Astrocyte of the spinal cord (primary cell): ENCODE measurements at places on chromosomes 11 and 22.

DNA sequence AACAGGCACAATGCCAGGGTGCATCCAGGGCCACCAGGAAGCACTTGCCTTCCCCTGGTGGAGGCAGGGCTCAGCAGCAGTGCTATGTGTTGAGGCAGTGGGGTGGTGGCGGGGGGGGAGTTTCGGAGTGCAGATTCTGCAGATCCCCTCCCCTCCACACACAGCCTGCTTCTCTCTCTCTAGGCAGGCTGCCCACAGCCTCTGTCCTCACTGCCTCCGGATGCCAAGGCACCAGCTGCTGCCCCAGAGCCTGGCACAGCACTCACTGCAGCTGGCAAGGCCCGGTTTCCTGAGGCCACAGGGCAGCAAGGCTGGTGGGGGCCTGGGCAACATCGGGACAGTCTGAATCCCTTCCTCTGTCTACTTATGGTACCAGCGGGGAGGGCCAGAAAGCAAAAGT is 35.8 kb downstream of the NRXN2 start:
- no peak for DNase-seq

DNA sequence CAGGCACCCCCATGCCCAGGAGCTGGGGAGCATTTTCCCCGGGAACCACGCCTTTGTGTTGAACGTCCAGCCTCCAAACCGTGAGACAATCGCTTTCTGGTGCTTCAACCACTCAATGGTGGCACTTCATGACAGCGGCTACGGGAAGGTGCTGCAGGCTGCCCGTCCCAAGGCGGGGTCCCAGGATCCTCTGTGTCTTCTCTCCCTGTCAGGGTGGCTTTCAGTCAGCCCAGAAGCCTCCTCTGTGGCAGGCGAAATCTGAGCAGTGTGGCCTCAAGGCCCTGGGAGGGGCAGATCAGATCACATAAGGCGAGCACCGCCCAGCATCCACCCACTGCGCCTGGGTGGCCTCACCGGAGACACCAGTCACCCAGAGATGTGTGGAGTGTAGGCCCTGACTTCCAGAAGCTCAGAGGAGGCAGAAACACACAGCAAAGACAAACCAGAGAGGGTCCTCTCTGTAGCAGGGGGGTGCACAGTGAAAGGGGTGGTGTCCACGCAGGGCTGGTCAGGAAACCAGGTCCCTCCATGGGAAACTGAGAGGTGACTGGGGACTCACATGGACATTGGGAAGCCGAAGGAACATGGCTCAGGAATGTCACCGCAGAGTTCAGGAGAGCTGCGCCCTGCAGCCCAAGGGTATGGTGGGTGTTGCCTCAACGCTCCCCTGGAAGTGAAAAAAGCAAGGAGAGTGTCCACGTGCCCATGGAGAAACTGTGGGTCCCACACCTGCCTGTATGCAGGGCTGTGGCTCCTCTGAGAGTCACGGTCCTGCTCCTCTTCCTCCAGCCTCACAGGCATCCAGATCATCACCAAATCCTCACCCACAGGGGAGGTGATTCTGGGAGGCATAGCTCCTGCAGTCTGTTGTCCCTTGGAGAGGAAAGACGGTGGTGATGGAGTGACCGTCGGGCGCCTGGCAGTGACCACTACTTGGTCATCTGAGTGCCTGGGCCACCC is 1420.7 kb downstream of the TBC1D22A start:
- no peak for DNase-seq

- DNase-seq = no peak
These were observed 78.8 kb upstream of the HORMAD2 start for GRCh38 chr22:30001459-30001858.

DNA sequence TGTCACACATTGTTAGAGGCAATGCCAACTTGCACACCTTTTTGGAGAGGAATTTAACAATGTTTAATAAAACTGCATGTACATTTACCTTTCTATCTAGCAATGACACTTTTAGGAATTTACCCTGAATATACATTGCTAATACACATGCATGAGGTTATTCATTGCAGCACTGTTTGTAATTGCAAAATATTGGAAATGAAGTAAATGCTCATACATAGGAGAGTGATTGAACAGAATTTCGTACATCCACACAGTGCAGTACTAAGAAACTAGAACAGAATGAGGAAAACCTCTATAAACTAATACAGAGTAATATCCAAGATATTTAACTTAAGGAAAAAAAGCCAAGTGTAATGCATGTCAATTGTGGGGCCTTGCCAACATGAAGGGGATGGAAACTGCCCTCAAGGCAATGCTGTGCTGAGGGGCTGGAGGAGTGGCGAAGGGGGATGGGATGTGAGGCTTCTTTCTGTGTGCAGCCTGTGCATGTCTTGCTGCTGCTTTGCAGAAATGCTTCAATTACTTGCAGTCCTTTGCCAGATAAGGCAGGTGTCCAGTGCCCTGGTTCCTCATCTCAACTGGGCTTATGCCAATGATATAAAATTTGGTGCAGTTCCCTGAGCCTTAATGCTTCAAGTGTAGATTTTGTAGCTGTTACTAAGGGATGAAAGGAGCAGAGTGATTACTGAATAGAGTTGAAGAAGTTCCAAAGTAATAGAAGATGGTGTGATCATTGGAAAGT is 96.1 kb downstream of the GRIA4 start:
- no peak for DNase-seq

DNA sequence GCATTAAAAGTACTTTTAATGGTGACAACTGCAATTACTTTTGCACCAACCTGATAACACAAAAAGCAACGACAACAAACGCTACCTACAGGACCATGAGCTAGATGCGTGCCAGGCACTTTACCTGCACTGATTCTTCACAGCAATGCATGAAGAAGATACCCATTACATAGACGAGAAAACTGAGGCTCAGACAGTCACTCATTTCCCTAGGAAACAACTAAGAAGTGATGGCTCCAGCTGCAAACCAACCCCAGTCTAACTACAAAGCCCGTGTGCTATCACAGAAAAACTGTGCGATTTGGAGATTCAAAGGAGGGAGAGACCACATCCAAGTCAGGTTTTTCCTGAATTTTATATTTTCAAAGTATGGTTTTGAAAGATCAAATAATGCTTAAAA is 80.1 kb upstream of the TP53I11 start:
- no peak for DNase-seq

DNA sequence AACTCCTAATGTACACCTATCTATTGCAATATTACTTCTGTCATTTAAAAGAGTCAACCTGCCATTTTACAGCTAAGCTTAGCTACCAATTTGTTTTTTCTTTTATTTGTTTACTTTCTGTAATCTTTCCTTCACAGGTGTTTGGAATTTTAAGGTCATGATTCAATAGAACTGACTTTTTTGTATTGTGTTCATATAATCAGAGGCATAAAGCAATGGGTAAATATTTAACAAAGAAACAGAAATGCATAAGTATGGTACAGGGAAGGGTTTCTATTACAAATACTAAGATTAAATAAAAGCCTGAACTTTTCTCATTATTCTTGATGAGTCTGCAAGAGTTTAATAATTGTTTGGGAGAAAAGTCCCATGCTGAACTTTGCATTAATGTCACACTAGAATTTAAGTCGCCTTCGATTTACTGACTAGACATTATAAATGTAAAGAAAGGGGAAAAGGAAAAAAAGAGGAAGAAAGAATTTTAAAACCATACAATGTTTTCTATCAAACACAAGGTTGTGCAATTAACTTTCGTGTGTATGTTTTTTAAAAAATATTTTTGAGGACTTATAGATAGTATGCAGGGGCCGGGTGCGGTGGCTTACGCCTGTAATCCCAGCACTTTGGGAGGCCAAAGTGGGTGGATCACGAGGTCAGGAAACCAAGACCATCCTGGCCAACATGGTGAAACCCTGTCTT is 35.0 kb upstream of the HIPK3 start:
- DNase-seq = no peak

GRCh38 chr11:111561306-111561705 is 20.8 kb downstream of the LAYN start:
- DNase-seq = no peak

- no peak for DNase-seq
These were observed 113.4 kb downstream of the GAB2 start for GRCh38 chr11:78304201-78304600.

GRCh38 chr22:48882636-48883200 is 945.0 kb downstream of the BRD1 start:
- DNase-seq = no peak

DNA sequence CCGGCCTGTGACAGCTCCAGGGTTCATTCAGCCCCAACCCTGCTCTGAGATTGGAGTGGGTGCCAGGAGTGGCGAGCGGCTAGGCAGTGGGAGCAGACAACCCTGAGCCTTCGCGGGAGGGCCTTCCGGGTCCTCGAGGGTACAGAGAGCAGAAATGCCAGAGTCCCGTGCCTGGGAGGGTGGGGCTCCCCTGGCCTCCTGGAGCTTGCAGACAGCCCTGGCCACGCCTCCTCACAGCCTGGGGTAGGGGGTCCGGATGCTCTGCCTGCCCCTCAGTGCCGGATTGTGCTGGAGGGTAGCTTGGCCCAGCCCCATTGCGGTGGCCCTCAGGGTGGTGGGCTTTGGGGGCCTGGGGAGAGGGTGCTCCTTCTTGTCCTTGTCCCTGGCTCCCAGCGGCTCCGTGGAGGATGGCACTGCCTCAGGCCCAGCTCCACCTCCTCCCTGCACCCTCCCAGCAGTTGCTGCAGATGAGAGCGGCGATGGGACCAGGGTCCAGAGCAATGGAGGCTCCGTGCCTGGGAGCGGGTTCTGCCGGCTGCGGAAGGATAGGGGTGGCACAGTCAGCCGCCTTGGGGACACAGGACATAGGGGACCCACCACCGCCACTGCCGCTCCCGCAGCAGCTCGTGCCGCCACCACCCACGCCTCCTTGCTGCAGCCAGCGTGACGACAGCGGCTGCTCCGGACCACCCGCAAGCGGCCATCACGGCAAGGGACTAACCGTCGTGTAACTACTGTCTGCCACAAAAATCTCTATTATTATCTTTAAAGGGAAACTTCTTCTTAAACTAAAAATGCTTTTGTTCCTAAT is 34.9 kb upstream of the OR10G7 start:
- DNase-seq = no peak

DNA sequence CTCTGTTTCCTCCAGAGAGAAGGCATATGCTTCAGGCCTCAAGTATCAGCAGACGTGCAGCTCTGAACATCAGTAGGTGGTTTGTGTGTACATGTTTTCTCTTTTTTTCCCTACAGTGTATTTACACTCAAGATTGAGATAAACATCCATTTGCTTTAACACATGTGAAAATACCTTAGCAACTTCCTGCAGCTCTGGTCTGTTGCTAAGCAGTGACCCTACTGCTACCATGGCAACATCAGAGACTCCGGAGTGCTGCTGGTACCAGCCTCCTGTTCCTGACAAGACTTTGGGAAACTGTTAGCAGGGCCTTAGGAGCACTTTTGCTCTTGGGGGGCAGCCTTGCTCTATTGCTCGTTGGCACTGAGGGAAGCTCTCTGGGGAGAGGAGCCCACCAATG is 221.2 kb upstream of the PLET1 start:
- no peak for DNase-seq

DNA sequence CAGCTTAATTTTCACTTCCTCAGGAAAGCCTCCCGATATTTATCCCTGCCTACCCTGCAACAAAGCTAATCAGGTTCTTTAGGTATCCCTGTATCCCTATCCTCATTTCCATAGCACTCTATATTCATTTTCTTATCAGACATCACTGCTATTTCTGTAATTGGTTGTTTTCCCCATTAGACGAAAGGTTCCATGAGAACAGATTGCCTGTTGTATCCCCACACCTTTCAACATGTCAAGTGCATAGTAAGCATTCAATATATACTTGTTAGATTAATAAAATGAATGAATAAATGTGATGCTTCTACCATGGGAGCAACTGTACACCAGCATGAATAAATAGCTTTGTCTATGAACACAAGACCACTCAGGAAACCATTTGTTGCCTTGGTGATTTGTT is 499.8 kb downstream of the DLG2 start:
- DNase-seq = no peak

DNA sequence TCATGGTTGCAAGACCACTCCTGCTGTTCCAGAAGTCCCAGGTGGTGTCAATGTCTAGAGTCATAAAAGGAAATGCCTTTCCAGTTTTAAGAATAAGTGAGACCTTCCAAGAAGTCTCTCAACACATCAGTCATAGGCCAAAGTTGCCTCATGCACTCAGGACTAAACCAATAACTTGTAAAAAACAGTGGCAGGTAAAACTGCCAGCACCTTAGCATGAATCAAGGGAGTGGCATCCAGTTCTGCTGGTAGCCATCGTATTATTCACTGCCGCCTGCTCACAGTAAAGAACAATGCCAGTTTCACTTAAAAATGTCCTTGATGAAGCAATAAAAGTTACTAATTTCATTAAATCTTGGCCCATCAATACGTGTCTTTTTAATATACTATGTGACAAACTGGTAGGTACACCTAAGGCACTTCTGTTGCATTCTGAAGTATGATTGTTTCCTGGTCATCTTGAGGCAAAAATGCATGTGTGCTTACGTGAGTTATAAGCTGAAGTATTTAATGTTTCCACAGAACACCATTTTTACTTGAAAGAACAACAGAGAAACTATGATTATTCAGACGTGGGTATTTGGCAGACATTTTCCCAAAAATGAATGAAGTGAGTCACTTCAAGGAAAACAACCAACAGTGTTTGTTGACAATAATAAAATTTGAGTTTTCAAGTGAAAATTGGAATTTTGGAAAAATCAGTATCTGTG is 125.2 kb upstream of the SNX19 start:
- DNase-seq = no peak

GRCh38 chr22:31838917-31839316 is 85.1 kb downstream of the DEPDC5 start:
- DNase-seq = no peak

DNA sequence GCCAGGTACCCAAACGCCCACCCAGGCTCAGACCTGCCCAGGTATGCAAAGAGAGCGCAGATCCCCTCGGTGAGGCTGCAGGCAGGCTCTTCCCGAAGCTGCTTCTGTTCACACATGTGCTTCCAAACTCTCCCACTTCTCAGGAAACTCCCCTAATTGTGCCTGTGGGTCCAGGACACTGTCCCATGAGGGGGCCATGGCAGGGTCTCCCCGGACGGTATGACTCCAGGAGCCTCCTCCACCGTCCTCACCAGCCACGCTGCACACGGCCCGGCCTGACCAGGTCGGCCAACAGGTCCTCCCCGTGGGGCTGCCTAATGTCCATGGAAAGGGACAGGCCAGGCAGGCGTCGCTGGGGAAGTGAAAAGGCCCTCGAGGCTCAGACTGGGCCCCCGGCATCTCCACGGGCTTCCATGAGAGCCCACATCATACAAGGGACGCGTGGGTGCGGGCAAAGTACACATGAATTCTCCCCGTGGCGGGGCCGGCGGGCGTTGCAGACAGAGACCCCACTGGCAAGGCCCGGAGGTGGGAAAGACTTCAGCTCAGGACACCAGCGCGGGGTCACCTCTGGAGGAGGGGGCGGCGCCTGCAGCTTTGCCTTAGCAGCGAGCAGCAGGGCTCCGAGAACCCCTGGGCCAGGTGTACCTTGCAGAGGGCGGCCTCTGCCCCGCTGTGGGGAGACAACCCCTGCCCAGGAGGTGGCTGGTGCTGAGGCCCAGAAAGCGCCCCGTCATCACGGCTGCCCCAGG is 526.1 kb downstream of the BRD1 start:
- DNase-seq = no peak

- DNase-seq = no peak
These were observed 39.4 kb downstream of the GNB1L start for GRCh38 chr22:19815093-19815822.

GRCh38 chr22:45863981-45864751 is 112.8 kb downstream of the WNT7B start:
- DNase-seq = peak; percentile 82
